Ascending aorta (tissue), 2 donors: ENCODE measurements at places on chromosomes 2 and 18. TPM values are rescaled to one million over a fixed set of nuclear protein-coding genes. Genes with fewer than 3 reads are reported as not detected.
A peak's percentile ranks its signal among the peaks of the same experiment; 100 is the strongest.

CDCA7 gene
- not detected for total RNA-seq

ASPRV1 gene
- 4.3 TPM for total RNA-seq

AGXT gene
- total RNA-seq, result not detected

CFAP221 gene
- total RNA-seq, result not detected

CFAP65 gene
- not detected for total RNA-seq

TDRD15 gene
- not detected for total RNA-seq

DNA sequence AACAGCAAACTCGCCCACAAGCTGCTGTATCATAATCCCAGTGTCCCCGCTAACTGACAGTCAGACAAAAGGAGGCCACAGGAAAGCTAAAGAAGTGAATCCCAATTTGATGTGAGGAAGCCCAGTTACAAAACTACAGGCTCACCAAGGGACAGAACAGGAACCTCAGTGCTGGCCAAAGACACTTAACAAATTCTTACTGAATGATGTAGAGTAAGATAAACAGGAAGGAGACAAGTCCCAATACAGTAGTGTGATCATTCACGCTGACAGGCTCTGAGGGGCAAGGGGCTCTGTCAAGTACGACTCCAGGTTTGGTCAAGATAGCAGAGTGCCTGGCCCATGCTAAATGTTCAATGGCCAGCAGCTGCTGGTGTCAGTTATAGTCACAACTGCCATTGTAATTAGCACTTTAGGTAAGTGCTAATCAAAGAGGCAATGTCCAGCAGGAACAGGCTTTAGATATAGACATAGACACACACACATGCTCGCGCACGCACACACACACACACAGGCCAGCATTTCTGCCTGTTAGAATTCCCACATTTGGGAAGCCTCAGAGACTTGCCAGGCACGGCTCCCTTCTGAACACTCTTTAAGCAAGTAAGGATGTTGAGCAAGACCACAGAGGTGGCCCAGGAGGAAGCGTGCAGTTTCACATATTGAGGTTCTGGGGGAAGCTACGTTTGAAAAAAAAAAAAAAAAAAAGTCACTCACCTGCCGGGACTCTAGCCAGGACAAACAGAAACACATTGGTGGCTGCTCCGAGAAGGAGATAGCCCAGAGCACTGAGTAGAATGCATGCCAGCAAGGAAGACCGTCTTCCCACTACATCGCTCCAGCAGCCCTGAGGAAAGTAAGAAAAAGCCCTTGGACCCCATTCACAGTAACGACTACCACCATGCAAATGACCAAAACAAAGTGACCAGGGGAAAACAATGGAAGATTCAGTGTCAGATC lies 35.4 kb upstream of the TMEM182 start:
- H3K36me3 ChIP-seq, result peaks cover 19% of the 10 kb centered on the region
- DNase-seq, result no peak
- H3K27ac ChIP-seq, result no peak overlapping the region
- no peak overlapping the region for H3K4me3 ChIP-seq
- no peaks in the 10 kb centered on the region for H3K4me1 ChIP-seq

- H3K4me1 ChIP-seq, result no peaks in the 10 kb centered on the region
- H3K36me3 ChIP-seq, result no peaks in the 10 kb centered on the region
- H3K27me3 ChIP-seq, result no peaks in the 10 kb centered on the region
- no peak overlapping the region for H3K27ac ChIP-seq
- no peak overlapping the region for H3K4me3 ChIP-seq
These were observed 4.9 kb upstream of the STK11IP start for GRCh38 chr2:219592736-219593135.

GRCh38 chr2:195721042-195721441 lies 64.0 kb downstream of the SLC39A10 start:
- peaks cover 21% of the 10 kb centered on the region for H3K36me3 ChIP-seq
- no peaks in the 10 kb centered on the region for H3K4me1 ChIP-seq
- no peak overlapping the region for H3K27ac ChIP-seq
- no peak overlapping the region for H3K4me3 ChIP-seq
- no peak for DNase-seq
- H3K27me3 ChIP-seq, result no peaks in the 10 kb centered on the region

- H3K27me3 ChIP-seq, result no peaks in the 10 kb centered on the region
- no peak for DNase-seq
- H3K36me3 ChIP-seq, result no peaks in the 10 kb centered on the region
- H3K27ac ChIP-seq, result no peak overlapping the region
These were observed 187.4 kb upstream of the SLC8A1 start for GRCh38 chr2:40639320-40639719.

DNA sequence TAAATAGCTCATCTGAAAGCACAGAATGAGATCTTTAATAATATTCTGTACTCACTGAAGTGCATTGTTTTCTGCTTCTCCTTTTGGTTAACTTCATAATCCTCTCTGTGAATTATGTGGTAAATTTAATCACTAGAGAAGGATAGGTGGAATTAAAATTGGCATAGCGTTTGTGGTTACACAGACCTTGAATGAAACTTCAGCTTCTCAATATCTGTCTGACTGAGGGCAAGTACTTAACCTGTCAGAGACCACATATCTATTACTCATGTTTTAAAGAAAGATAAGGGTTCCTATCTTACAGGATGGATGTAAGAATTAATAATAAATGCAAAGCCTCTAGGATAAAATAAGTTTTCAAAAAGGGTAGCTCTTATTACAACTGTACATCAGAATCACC lies 861.8 kb downstream of the TRIB2 start:
- no peaks in the 10 kb centered on the region for H3K36me3 ChIP-seq
- DNase-seq, result no peak
- no peak overlapping the region for H3K27ac ChIP-seq
- no peaks in the 10 kb centered on the region for H3K4me1 ChIP-seq
- no peak overlapping the region for H3K4me3 ChIP-seq

GRCh38 chr2:78486565-78486964 lies 538.9 kb upstream of the REG3G start:
- no peaks in the 10 kb centered on the region for H3K36me3 ChIP-seq
- no peak overlapping the region for H3K4me3 ChIP-seq
- H3K4me1 ChIP-seq, result no peaks in the 10 kb centered on the region
- H3K27me3 ChIP-seq, result no peaks in the 10 kb centered on the region
- H3K27ac ChIP-seq, result no peak overlapping the region
- no peak for DNase-seq

GRCh38 chr2:237873421-237873831 lies 14.0 kb downstream of the RAMP1 start:
- peaks cover 31% of the 10 kb centered on the region for H3K4me1 ChIP-seq
- peaks cover 15% of the 10 kb centered on the region for H3K36me3 ChIP-seq
- peak overlapping the region; percentile 75 for H3K27ac ChIP-seq
- no peak overlapping the region for H3K4me3 ChIP-seq
- H3K27me3 ChIP-seq, result no peaks in the 10 kb centered on the region
- peak; percentile 62 for DNase-seq

DNA sequence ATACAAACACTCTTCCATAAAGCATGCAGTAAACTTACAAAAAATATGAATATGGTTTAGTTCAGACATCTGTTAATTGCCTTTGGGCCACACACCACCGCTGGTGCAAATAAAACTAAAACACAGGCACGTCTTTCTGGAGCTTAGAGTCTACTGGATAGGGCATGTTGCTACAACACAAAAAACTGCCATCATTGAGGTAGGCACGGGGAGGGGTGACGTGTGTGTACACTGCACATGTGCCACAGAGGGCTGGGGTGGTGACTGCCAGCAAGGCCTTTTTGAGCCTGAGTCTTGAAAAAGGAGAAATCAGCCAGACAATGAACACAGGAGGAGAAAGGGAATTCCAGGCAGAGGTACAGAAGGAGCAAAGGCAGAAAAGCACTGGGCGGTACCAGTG lies 5.1 kb downstream of the SERPINE2 start:
- H3K4me1 ChIP-seq, result no peaks in the 10 kb centered on the region
- no peak for DNase-seq
- H3K27me3 ChIP-seq, result no peaks in the 10 kb centered on the region
- H3K4me3 ChIP-seq, result no peak overlapping the region
- H3K36me3 ChIP-seq, result no peaks in the 10 kb centered on the region

- no peak for DNase-seq
- no peaks in the 10 kb centered on the region for H3K36me3 ChIP-seq
- H3K4me3 ChIP-seq, result no peak overlapping the region
- no peak overlapping the region for H3K27ac ChIP-seq
- H3K27me3 ChIP-seq, result no peaks in the 10 kb centered on the region
These were observed 47.0 kb downstream of the CRYGD start for GRCh38 chr2:208077276-208077675.
